Left renal cortex interstitium (tissue), 4 donors: ENCODE measurements at places on chromosomes 6 and 20. TPM values are rescaled to one million over a fixed set of nuclear protein-coding genes. Genes with fewer than 3 reads are reported as not detected.

GMPR gene
- polyA plus RNA-seq = 14.0 TPM

SNAP25 gene
- 5.0 TPM for polyA plus RNA-seq

LRRC73 gene
- polyA plus RNA-seq = 1.8 TPM

CFAP206 gene
- polyA plus RNA-seq = 2.8 TPM

GPR31 gene
- not detected for polyA plus RNA-seq

TBXT gene
- 0.07 TPM for polyA plus RNA-seq

DOK5 gene
- polyA plus RNA-seq = 8.5 TPM

PSMB1 gene
- 225 TPM for polyA plus RNA-seq

DNA sequence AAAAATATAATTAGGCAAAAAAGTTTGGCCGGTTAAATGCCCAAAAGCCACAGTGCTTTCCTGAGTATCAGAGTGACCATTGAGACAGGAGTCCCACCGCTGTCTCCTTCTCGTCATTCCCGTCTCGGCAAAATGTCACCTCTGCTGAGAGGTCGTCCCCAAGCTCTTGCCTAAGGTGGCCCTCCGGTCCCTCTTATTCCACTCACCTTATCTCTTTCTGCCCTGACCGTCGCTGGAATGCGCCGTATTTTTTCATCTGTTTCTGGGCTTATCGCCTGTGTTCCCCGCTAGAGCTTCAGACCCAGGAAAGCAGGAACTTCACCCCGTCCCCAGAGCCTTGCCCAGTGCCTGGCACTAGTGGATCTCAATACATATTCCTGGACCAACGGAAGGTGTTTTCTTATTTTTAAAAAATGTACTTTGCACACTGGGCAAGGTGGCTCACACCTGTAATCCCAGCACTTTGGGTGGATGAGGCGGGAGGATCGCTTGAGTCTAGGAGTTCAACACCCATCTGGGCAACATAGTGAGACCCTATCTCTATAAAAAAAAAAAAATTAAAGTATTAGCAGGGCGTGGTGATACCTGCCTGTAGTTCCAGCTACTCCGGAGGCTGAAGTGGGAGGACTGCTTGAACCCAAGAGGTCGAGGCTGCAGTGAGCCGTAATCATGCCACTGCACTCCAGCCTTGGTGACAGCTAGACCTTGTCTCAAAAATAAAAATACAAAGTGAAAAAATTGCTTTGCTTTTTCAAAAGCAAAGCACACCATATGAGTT lies 122.8 kb upstream of the PTPN1 start:
- no peak for DNase-seq

GRCh38 chr6:35487658-35488516 lies 9.0 kb downstream of the TEAD3 start:
- DNase-seq = no peak

DNA sequence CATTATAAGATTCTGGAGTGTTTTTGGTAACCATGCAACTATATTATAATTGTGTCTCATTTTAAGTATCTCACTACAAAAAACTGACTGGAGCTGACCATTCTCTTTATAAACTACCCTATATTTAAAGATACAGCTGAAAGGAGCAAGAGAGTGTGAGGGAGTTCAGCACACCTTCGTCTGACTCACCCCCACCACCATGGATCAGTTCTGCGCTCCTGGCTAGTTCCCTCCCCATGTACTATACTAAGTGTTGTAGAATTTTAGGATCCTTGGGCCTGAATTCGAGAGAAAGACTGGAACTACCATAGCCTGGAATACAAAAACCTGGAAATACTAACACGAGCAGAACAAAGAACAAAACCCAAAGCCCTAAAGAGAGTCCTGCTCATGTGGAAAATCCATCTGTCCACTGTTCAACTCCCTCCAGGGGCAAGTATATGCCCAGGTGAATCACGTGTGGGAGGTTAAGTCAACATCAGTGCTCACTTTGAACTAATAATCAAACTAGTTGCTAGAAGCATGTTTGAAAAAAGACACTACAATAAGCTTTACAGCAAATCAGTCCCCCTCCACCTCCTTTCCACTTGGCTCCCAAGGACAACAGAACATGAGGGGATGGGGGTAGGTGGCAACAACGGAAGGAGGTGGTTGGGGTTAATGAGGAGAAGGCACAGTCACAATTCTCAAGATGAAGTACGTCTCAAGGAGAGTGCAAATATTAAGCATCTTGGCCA lies 46.8 kb downstream of the ELOVL5 start:
- no peak for DNase-seq

- DNase-seq = no peak
These were observed 40.4 kb downstream of the GNAS start for GRCh38 chr20:58892932-58893224.

- peak; percentile 41 for DNase-seq
These were observed 8.7 kb downstream of the MMP24OS start for GRCh38 chr20:35269055-35269781.

DNA sequence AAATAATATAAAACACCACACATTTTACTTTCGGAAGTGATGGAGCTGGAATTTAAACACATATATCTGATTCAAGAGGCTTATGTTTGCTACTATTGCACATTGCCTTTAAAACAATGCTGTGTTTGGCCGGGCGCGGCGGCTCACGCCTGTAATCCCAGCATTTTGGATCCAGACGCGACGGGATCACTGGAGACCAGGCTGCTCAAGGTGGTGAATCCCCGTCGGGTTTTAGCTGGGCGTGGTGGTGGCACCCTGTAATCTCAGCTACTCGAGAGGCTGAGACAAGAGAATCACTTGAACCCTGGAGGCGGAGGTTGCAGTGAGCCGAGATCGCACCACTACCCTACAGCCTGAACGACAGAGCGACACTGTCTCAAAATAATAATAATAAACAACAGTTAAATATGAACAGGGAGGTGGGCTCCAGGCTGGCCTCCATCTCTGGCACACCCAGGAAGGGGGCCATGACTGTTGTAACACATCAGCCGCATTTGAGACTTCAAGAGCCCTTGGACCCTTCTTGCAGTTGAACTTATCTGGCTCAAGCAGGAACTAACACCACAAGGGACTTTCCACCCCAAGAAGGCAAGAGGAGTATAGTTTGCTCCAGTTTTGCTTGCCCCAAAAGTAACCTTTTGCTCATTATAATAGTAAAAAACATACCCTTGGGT lies 127.1 kb upstream of the ZNF184 start:
- no peak for DNase-seq

DNA sequence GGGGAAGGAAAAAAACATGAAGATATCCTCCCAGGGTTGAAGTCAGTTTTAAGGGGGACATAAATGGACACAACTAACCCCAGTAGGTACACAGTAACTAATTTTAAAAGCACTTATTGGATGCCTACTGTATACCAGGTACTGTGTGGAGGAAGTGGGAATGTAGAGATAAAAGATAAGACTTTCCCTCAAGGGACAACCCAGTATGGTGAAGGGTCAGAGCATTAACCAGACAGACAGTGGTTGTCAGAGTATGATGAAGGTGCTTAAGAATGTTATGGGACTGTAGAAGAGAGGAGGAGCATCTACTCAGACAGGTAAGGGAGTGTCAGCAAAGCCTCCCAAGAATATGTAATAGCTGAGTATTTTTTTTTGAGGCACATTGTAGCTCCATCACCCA lies 906 bp downstream of the ABCF1 start:
- no peak for DNase-seq

DNA sequence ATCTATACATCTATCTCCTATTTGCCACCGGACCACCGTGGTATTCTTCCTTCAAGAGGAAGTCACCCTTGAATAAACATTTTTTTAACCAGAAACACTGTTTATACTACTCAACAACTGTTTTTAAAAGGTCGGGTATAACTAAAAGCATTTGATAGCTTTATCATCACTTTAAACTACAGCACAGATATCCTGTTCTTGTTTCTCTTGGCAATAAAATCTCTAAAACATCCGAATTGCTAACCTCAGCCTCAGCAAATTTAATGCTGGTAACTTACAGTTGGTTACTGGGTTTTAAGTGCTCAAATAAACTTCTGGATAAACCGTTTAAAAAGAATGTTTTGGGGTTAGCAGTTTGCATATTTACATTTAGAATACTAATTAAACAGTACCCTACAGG lies 20.4 kb downstream of the ZUP1 start:
- DNase-seq = no peak

DNA sequence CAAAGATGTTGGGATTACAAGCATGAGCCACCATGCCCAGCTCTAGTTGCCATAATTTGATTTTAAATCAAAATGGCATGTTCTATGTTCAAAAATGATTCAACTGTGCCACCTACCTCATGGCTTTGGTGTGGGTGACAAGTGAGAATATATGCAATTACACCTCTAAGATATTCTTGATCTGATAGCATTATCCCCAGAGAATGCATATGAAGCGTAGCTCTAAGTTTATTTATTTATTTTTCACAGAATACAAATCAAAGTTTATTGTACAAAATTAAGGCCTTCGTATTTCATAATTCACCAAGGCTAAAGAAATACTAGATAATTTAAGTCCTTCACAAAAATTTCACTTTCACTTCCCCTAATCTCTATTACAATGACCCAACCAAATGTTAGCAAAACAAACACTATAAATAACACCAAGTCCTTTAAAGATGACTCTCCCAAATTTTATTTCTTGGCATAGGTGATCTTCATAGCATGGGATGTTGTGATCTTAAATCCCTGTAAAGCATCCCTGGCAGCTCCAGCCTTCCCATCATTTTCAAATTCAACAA lies 205.9 kb upstream of the TAB2 start:
- DNase-seq = no peak

DNA sequence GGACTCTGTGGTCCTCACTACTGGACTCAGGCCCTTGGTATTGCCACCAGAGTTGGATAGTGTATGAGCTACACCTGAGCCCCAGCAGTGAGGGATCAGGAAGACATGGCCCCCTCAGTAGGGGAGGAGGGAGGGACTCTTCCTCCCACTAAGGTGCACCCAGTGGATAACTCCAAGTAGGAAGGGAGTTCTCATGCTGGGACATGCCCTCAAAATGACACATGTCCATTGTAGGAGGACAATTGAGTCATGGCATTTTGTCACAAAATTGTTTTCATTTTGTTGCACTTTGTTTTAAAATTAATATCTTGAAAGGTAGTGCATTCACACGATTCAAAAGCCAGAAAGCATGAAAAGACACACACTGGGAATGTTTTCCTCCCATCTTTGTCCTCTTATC lies 127.2 kb downstream of the FOXO3 start:
- DNase-seq = no peak

DNA sequence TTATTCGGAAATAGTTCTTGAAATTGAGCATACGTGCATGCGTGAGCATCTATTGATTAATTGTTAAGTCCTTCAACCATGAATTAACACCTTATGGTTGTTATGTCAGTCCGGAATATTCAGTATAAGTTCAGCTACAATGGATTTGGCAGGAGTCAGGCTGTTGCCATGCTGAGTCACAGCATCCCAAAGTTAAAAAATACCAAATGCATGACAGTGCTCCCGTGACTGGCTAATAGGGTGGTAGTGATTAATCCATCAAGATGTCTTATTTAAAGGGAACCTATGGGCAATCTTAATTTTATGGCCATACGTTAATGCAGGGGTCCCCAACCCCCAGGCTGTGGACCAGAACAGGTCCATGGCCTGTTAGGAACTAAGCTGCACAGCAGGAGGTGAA lies 10.5 kb downstream of the RAE1 start:
- DNase-seq = no peak

DNA sequence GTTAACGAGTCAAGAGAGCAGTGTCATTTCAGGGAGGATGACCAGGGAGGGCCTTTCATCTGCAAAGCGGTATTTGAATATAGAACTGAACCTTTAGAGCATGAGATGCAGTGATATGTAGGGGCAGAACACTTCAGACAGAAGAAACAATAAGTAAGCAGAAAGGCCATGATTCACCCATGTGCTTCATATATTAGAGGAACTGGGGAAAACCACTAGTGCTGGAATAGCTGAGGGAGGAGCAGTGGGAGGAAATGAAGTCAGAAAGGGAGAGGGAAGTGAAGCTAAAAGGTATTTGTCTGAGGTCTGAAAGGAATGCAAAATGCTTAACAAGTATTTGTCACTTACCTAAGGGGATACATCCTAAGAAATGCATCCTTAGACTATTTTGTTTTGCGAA lies 391.2 kb downstream of the ADGRB3 start:
- no peak for DNase-seq

GRCh38 chr20:22684072-22684762 lies 99.8 kb upstream of the FOXA2 start:
- no peak for DNase-seq

GRCh38 chr6:156994215-156995076 lies 217.3 kb downstream of the ARID1B start:
- DNase-seq = no peak

- DNase-seq = no peak
These were observed 61.6 kb downstream of the PSMG4 start for GRCh38 chr6:3320238-3320811.

GRCh38 chr6:36674942-36675341 lies 3.6 kb upstream of the CDKN1A start:
- DNase-seq = no peak

DNA sequence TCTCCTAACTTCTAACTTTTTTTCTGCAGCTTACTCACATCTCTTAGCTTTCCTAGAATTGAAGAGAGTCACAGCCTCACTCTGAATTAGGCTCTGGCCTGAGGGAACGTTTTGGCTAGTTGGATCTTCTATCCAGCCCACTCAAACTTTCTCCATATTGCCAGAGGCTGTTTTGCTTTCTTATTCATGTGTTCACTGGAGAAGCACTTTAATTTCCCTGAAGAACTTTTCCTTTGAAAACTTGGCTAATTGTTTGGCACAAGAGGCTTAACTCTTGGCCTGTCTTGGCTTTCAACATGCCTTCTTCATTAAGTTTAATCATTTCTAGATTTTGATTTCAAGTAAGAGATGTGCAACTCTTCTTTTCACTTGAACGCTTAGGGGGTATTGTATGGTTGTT lies 138.2 kb upstream of the PLCB4 start:
- no peak for DNase-seq

DNA sequence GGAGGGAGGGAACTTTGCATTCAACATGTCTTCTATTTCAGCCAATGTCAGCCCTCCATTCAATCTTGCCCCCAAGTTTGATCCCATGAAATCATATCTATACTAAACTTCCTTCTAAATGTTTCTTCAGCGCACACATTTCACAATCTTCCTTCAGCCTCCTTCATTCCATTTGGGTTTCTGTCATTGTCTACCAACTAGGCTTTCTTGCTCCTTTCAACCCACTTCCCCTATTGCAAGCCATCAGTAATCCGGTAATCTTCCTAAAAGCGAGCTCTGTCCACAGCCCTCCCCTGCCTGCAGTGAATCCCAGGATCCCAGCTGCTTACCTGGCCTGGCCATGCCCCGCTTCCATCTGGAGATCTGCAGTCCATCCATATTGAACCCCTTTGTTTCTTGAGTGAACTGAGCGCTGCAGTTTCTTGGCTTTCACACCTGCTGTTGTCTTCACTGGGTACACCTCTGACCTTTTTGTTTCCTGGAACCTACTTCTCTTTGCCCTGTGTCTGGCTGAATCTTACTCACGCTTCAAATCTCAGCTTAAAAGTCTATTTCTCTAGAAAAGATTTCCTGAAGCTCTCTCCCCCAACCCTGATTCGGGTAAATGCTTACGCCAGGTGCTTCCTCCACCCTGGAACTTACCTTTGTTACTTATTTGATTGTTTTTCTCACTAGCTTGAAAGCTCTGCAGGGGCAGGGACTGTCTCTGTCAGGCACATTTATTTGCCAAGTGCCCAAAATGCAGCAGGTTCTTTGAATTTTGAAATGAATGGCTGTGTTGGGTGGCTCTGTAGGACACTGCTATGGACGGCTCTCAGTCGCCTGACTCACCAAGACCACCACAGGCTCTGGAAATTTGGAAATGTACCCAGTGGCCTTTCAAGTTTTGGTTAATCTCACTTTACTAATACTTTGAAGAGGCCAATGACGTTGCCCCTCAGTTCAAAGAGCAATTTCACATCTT lies 50.3 kb downstream of the ADTRP start:
- no peak for DNase-seq
